Osteocyte (in vitro differentiated cells): ENCODE measurements at places on chromosomes 4 and X. TPM values are rescaled to one million over a fixed set of nuclear protein-coding genes. Genes with fewer than 3 reads are reported as not detected.

Gene AKAP4
- not detected in 2 replicates for total RNA-seq

Gene TMEM131L
- total RNA-seq: 6.4 and 8.6 TPM in 2 replicates

Gene RBMXL3
- not detected in 2 replicates for total RNA-seq

GRCh38 chrX:11967986-11968869 lies 170.0 kb upstream of the FRMPD4 start:
- DNase-seq: no peak

DNA sequence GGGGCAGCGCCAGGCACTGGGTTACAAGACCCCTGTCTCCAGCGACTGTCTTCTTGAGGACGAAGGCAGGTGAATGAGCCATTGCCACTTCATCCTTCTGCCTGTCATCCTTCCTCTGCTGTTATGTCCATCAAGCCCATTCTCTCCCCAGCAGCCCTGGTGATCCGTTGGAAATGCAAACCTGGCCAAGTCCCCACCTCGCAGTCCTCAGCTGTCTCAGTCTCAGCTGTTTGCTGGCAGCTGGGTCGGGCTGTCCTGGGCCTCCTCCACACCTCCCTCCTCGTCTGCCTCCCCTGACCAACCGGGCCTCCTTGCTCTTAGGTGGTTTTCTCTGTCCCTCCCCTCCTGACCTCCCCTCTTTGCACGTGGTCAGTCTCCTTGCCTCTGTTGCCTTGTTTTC lies 38.0 kb downstream of the PTTG2 start:
- DNase-seq: no peak

- DNase-seq: no peak
Measured at GRCh38 chr4:72977936-72978485, 91.5 kb downstream of the COX18 start.

DNA sequence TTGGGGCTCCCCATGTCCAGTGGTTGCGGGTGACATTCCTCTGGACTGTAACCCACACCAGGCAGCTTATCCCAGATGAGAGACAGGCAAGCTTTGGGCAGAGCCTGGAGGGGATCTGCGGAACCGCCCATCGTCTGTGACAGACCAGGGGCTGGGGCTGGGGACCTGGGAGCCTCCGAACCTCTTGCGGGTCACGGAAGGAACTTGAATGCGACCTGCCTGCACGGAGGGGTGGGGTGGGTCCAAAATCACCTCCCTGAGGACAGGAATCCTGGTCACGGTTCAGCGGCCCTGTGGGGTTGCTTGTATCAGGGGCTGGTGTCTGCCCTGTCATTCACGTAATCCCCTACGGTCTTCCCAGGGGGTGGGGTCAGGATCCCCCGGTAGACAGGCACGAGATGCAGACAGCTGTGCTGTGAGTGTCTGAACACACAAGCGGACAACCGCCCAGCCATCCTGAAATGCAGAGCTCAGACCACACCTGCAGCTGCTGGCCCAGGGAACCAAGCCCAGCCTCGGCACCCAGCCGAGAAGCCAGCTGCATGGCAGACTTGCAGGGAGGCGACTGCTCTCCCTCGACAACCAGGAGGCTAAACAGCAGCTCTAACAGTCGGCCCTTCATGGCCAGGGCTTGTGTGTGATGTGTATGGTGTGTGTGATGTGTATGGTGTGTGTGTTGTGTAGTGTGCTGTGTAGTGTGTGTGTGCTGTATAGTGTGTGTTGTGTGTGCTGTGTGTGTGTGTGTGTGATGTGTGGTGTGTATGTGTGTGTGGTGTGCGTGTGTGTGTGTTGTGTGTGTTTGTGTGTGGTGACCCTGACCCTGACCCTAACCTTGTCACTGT lies 105.9 kb upstream of the ADRA2C start:
- DNase-seq: no peak

DNA sequence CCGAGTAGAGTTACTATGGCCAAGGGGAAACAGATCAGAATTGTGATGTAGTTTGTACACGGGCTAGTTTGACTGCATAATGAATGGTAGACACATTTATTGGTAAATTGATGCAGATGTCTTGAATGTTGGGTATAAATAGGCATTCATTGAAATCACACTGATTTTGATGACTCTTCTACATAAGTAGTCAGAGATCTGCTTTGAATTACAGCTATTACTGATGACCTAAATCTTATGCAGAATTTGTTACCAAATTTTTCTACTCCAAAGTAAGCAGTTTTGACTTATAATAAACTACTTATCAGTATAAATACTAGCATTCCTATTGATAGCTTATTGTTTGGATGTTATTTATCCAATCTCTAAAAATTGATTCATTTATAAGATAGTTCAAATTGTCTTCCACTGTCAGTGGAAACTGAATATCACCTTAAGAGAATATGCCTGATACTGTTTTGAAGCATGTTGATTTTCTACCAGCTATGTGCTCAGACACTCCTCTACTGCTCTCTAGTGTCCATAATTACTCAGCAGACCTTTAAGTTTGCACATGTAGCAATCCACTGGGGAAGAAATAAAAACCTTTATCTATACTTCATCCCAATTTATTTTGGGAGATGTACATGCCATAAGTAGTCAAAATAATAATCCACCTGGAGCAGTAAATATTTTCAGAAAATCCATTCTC lies 120.3 kb downstream of the RASL11B start:
- DNase-seq: no peak
